Glomerular endothelial cell (primary cell): ENCODE measurements at places on chromosomes 3 and 15.
A peak's percentile ranks its signal among the peaks of the same experiment; 100 is the strongest.

- DNase-seq: no peak
These were observed 108.8 kb upstream of the ATP2B2 start for GRCh38 chr3:10614168-10614567.

DNA sequence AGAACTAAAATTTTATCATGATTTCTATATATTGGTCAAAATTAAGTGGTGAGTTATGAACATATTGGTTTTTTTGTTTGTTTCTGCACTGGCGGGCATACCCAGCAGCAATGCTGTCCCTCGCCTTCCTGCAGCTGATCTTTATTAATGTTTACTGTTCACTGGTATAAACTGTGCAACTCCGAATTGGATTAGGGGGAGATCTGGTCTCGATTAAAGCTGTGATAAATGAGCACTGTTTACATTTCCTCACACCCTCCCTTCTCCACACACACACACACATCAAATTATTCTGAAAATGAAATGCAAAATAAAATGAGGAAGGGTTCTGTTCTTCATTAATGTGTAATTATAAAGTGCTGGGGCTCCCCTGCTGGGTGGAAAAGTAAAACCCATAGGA lies 48.5 kb upstream of the DAZL start:
- DNase-seq: no peak

DNA sequence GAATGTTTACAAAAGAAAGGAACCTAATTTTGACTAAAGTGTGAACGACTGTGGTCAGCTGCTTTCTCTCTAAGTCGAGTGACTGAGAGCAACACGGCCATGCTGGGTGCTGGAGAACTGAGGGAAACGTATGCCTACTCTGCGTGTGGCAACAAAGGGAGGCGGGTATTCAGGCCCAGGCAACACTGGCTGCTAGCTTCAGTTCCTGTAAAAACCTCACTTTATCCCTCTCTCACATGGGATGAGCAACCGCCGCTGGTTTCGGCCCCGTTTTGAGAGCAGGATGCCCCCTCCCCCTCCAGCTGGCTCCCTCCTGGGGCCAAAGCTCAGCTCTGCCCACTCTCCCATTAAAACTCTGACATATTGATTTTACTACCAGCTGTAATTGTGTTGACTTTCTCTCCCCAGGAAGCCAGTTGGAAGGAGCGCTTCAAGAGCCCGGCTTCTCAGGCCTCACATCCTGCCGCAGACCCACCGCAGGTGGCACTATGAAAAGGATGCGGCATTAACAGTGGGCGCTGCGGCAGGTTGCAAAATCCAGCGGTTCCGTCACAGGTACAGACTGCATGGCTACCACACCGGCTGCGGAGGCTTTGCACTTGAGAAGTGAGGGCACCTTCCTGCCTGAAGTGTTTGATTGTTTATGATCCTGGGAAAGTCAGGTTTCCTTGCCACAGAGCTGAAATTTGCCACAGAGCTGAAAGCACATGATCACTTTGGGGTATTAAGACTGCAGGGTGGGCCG lies 12.7 kb downstream of the PLXND1 start:
- DNase-seq: no peak

- no peak for DNase-seq
These were observed 479.5 kb upstream of the AGTR1 start for GRCh38 chr3:148218222-148218621.

DNA sequence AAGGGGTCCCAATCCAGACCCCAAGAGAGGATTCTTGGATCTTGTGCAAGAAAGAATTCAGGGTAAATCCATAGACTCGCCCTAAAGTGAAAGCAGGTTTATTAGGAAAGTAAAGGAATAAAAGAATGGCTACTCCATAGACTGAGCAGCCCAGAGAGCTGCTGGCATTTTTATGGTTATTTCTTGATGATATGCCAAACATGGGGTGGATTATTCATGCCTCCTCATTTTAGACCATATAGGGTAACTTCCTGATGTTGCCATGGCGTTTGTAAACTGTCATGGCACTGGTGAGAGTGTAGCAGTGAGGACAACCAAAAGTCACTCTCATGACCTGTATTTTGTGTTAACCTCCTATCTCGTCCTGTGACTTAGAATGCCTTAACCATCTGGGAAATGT lies 142.2 kb downstream of the DOCK3 start:
- DNase-seq: no peak

- no peak for DNase-seq
These were observed 73.5 kb downstream of the EDEM1 start for GRCh38 chr3:5260992-5261501.

- no peak for DNase-seq
These were observed 102.7 kb downstream of the TBC1D5 start for GRCh38 chr3:17639765-17640164.

DNA sequence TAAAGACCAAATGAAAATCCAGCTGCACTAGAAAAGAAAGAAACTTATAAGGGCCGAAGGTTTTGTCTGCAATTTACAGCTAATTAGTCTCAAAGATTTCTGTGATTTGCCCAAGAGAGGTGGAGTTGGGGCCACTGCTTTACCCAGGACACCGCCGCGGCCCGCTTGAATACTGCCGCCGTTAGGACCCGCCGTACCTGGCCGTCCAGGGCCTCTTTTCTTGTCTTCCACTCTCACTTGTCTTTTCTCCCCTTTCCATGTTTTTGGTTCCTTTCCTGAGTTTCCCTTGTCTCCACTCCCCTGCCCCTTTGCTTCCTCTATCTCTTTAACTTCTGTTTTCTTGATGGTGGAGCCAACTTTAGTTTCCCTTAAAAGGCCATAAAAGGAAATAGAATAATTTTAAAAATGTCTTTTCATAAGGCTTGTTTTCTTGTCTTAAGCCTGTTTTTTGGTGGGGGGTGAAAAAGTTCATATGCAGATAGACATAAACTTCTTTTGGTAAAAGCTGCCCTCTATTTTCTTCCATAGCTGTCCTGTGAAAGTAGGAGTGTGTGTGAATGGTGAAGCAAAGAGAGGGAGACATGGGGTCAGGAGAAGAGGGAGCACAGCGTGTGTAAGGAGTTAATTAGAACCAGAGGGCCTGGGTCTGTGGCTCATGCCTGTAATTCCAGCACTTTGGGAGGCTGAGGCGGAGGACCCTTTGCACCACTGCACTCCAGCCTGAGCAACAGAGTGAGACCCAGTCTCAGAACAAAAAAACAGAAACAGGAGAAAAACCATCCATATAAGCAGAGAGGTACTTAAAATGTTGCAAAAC lies 16.0 kb upstream of the CCNL1 start:
- no peak for DNase-seq

- no peak for DNase-seq
These were observed 61.3 kb downstream of the BDH1 start for GRCh38 chr3:197494366-197495058.

GRCh38 chr15:69576948-69577351 lies 124.3 kb downstream of the RPLP1 start:
- no peak for DNase-seq

DNA sequence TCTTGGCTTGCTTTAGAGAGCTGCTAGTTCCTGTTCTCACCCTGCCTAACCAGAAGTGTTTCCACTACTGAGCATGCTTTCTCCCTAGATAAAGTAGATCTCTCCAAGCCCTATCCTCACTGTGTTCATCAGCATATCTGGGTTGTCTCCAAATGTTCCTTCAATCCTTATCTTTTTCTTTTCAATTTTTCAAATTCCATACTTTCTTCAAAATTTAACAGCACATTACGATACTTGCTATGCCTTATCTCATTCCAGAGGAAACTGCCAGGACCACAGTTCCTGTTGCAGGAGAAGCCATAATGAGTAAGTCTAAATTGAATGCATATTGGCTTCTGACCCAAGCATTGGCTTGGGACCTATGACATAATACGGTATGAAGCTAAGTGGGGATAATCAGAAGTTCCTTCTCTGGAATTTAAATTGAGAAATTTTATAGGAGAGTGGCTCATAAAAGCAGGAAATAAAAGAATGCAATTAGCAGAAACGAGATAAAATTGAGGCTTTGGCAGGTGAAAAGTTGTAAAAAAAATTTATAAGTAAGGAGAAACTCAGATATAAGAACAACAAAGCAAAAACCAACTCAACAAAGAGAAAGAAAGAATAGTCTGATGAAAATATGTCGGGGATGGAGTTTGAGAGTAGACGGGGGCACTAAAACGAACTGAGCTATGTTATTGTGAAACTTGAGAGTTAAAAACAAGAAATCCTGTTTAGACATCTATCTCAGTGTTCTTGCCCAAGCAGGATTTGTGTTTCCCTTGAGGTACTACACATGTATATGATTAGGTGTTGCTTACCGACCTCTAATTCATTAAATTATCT lies 631.7 kb upstream of the CCDC54 start:
- DNase-seq: peak; percentile 80

DNA sequence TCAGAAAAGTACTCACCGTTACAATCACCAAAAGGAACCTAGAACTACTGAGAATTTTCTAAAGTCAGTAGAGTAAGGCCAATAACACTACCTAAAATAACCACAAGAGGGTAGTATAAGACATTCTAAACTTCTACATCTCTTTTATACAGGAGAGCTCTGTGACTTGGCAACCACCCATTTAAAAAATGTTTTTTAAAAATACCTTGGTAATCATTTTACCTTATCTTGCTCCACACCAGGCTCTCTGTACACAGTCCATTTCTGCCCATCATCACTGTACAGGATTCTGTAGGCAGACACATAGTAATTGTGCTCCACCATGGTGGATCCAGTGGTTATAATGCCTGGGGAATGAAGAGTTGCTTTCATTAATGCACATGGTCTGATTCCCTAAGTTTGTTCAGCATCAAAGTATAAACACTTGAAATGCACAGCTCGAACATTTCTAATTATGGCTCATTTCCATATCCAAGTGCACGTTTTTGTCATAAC lies 54.5 kb downstream of the ST3GAL6 start:
- DNase-seq: peak; percentile 36

- DNase-seq: no peak
These were observed 696.0 kb downstream of the ZNF385D start for GRCh38 chr3:21055015-21055414.

GRCh38 chr3:143160437-143160836 lies 40.9 kb downstream of the CHST2 start:
- DNase-seq: no peak

DNA sequence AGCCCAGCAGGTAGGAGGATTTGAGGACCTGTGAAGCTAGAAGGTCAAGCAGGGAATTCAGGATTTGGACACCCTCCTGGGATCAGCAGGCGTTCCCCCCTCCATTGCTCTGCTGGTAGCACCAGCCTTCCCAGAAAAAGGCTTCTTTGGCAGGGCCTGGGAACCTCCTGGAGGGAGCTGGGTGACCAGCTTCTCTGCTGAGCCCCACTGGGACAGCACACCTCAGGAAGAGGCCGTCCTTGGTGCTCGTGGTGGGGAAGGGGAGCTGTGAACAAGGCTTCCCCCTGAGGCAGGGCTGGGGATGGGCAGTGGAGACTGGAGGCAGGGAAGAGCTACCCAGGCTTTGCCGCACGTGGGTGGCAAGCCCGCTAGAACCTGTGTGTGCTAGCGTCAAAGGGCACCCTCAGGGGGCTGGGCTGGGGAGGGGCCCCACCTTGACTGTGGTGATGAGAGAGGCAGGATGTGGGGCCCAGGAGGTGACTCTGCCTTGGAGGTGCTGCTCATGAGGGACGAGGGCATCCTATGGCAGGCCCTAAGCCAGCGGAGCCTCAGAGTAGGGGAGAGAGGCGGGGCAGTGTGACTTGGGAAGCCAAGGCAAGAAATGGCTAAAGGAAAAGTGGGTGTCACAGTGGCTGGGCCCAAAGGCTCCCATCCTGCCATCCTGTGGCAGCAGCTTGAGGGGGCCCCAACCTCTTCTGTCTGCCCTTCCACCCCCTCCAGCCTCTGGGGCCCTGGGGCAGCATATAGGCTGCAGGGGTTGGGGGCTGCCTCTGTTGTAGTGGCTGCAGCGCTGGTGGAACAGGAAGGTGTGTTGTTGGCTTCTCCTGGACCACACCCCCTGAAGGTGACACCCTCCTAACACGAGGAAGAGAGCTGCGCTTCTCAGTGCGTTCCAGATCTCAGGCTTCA lies 20.7 kb downstream of the KLF13 start:
- DNase-seq: no peak

GRCh38 chr3:71152892-71153265 lies 430.6 kb downstream of the FOXP1 start:
- no peak for DNase-seq

DNA sequence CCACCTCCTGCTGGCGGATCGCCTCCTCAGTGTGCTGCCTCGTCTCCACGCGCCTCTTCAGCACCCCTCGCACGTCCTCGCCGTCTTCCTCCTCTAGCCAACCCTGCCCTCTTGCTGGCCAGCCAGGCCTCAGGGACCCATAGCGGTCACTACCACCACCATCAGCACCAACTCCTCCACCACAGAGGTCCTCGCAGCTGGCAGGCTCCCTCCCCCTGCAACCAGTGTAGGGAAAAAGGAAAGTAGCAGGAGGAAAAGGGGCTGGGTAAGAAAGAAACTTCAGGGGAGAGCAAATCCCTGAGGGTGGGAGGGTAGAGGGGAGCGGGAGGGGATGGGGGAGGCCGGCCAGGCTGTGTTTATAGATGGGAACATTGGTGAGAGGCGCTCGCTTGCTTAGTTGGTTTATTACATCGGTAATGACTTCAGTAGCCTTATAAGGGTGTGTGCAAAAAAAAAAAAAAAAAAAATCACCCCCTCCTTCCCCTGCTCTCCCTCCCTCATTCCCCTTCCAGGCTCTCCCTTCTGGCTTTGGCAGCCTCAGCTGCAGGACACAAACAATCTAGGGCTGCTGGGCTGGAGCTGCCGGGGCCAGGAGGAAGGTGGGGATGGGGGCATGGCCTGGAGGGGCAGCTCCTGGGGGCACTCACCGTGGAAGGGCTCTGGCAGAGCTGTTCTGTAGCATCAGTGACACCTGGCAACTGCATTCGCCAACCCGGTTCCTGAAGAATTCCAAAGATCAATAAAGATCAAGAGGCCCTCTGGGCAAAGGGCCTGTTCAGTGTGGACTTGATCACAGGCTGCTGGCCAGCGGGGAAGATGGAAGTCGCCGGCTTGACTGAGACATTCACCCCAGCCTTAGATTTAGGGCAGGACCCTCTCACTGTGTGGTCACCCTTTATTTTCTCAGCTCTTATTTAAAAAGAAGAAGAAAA lies 116.2 kb upstream of the HACD2 start:
- DNase-seq: no peak

DNA sequence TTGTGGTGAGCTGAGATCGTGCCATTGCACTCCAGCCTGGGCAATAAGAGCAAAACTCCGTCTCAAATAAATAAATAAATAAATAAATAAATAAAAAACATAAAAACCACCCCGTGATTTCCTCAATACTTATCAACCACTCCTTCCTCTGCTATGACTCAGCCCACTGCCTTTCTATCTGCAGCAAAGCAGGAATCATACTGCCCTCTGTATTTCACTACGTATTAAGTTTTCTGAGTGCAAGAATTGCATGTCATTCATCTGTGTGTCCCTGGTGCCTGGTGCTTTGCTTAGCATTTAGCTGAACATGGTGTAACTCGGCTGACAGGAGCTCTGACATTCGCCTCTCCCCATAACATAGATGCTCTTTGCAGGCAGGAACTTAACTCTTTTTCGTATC lies 7.1 kb downstream of the LSG1 start:
- no peak for DNase-seq

GRCh38 chr3:139006051-139006716 lies at the start of gene PRR23A:
Gene PRR23A, minus strand, starts transcription at chr3:139006268. Its CDS starts 0 bp downstream, at chr3:139006268.
- DNase-seq: no peak

- DNase-seq: no peak
These were observed 1045.9 kb downstream of the MCTP2 start for GRCh38 chr15:95277266-95277665.

- DNase-seq: no peak
These were observed 156.0 kb downstream of the CACNA1D start for GRCh38 chr3:53650424-53650823.

- DNase-seq: no peak
These were observed 103.8 kb upstream of the GALNT15 start for GRCh38 chr3:16070707-16071106.
